ENCODE measurements at places on chromosomes 11 and 22.

GRCh38 chr11:33906484-33907186 lies 14.8 kb upstream of the LMO2 start:
- DNase-seq = no peak

DNA sequence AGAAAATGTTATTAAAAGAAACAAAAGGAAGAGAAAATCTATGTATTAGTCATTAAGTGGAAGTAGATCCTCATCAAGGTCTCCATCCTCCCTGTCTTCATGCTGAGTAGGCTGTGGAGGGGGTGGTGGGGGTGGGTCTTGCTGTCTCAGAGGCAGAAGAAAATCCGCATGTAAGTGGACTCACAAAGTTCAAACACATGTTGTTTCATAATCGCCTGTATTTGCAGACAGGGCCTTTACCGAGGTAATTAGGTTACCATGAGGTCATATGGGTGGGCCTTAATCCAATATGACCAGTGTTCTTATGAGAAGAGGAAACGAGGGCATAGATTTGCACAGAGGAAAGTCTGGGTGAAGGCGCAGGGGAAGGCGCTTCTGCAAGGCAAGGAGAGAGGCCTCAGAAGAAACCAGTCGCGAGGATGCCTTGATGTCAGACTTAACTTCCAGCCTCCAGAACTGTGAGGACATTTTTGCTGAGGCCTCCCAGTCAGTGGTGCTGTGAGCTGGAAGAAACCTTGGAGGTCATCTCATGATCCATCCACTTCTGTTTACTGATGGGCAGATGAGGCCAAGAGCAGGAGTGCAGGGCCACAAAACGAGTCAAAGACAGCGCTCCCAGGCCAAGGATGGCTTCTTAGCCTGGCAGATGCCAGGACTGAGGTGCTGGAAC lies 49.3 kb upstream of the THY1 start:
- DNase-seq = no peak

DNA sequence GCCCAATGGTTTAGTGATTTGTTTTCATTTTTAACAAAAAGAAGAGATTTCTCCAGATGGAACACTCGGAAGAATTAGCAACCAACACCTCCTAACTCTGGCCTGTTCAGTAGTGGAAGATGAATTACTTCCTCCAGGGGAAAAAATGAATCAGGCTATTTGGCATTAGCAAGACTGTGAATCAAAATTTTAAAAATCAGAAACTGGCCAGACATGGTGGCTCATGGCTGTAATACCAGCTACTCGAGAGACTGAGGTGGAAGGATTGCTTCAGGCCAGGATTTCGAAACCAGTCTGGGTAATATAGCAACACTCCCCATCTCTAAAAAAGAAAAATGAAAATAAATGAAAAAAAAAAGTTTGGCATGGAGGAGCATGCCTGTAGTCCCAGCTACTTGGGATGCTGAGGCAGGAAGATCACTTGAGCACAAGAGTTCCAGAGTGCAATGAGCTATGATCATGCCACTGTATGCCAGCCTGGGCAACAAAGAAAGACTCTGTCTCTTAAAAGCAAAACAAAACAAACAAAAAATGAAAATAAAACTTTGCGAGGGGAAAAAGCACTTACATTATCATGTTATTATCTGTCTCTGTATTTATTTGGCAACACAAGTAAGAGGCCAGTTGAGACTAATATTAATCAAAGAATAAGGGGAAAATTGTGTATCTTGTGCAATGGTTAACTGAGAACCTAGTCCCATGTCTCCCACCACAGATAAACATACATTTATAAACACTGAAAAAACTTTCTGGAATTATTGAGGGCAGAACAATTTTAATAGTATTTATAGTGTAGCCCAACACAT lies 796.3 kb upstream of the ANO3 start:
- DNase-seq = peak; percentile 74

GRCh38 chr22:25102722-25103121 lies 96.9 kb upstream of the CRYBB3 start:
- no peak for DNase-seq

- peak; percentile 20 for DNase-seq
Measured at GRCh38 chr11:2664791-2665525, 34.8 kb downstream of the KCNQ1OT1 start.

DNA sequence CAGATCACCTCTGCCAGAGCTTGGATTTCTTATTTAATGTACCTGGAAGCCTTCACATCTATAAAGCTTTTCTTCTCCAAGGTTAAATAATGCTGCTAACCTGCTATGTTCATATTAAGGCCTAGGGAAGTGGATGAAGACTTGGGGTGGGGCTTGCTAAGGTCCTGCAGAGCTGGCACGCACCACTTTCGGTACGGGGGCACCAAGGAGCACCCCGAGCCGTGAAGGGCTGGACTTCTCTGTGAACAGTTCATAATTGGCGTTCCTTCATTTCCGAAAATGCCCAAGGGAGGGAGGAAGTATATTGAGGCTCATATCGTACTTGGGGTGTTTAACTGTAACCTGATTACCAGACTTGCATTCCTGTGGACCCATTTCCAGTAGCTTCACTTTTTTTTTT lies 59.6 kb downstream of the ST14 start:
- DNase-seq = no peak

DNA sequence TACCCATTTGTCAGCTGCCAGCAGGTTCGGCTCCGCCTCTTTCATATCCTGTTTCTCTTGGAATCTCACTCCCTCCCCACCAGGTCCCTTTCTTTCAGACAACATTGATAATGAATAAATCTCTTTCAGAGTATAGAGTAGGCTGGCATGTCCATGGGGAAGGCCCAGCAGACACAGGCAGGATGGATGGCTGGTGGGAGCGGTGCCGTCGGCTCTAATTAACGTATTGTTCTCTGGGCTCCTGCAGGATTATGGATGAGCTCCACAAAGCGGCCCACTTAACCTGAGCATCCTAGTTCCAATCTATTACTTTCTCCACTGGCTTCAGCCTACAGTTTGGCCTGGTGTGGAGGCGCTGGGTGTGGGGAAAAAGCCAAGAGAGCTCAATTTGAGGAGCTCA lies 588.0 kb downstream of the BUD13 start:
- DNase-seq = no peak

GRCh38 chr11:92801685-92802084 lies 167.8 kb upstream of the MTNR1B start:
- no peak for DNase-seq

- peak; percentile 38 for DNase-seq
Measured at GRCh38 chr11:45145379-45146071, 914 bp upstream of the PRDM11 start.

DNA sequence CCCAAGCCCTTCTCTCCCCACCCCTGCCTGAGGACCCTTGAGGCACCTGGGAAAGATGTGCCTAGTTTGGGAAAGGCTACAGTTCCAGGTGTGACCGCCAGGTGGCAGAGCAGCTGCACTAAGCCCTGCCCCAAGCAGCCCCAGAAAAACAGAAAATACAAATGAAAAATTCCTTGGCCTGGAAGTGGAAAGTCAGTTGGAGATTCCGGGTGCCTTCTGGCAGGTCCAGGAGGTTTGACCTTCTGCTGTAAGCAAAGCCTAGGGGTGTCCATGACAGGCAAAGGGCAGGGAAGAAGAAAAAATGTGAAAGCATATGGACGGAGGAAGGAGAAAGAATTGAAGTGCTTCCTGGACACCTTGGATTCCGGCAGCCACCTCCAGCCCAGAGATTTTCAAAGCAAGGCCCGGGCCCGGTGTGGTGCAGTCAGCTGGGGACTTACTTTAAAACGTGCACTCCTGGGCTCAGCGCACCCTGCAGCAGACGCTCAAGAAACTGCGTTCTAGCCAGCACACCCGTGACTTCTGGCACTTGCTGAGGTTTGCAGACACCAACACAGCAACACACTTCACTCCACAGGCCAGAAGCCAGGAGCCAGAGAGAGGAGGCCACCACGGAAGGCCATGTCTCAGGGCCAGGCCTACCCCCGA lies 37.3 kb upstream of the SLC22A12 start:
- peak; percentile 76 for DNase-seq

DNA sequence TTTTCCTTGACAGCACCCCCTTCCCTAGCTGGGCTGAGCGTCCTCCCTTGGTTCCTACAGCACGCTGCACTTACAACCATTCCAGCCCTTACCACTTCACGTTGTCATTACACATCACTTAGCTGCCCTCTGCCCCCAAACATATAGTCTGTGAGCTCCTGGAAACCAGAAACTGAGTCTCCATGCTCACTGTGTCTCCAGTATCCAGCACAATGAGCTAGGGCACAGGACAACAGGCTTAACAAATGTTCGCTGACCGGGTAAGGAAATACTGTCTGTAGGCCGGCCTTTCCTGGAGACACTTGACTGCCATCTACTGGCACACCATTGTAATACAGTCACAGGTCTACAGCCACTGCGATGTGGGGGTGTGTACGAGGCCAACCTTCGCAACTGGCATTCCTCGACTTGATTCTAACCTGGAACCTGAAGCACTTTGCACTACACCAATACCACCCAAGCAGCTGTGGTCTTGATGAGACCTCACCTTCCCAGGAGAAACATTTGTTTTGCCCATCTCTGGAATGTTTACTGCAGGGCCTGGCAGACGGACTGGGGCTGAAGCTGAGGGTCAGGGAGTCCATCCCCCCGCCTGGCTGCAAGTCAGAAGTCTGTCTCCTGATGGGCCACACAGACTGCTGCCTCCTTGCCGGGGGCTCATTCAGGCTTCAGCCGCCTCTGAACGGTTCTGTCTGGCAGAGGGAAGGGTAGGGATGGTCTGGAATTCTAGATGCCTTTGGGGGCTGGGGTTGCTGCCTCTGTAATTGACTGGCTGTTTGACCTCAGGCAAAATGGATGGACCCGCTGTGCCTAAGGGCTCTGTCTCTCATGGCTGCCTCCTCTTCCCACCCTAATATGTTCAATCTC lies 72.0 kb downstream of the SYN3 start:
- peak; percentile 91 for DNase-seq

DNA sequence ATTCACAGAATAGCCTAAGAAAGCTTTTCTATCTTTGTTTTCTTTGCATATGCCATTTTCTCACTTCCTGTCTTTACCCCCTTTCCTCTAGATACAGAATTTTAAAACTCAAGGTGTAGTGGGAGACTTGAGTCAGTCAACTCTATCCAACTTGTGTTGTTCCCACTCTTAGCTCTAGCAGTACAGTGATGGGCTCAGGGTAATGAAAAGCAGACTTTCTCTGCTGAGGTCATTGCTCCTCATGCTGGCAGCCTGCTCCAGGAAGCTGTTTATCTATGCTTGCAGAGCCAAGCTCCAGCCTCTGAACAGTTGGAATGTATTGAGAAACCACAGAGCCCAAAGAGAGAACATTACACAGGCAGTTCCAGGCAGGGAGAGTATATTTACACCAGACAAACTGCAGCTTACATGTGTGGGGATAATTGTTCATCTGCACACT lies 68.1 kb downstream of the CSTPP1 start:
- peak; percentile 97 for DNase-seq

GRCh38 chr11:93196816-93197379 lies 893 bp downstream of the SLC36A4 start:
- DNase-seq = peak; percentile 52

- no peak for DNase-seq
Measured at GRCh38 chr11:27162237-27162636, 121.6 kb downstream of the BBOX1 start.

- DNase-seq = no peak
Measured at GRCh38 chr11:58451585-58451984, 9.5 kb upstream of the OR5B12 start.

GRCh38 chr11:14454861-14455632 lies 44.6 kb downstream of the COPB1 start:
- peak; percentile 75 for DNase-seq

DNA sequence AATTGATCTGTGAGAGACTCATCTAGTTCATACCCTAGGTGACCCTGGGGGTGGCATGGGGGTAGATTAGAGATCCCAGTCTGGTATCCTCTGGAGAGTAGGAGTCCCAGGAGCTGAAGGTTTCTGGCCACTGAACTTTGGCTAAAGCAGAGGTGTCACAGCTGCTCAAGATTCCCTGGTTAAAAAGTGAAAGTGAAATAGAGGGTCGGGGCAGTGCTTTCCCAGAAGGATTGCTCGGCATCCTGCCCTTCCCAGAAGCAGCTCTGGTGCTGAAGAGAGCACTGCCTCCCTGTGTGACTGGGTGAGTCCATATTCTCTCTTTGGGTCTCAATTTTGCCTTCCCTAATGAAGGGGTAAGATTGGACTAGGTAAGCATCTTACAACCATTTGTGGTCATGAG lies 653 bp downstream of the IL18BP start:
- peak; percentile 32 for DNase-seq

DNA sequence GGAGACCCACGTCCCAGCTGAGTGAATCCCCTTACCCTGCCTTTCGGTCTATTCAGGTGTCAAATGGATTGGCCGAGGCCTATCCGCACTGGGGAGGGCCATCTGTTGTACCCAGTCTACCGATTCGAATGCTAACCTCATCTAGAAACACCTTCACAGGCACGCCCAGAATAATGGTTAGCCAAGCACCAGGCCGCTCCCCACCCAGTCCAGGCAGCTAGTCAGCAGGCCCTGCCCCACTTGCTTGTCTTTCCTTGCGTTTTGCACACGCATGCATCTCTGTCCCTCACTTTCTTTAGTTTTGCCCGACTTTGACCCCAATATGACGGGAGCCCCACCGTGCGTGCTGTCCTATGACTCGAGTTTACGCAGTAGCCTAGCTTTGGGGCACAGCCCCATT lies 31.7 kb downstream of the PARVB start:
- DNase-seq = no peak

GRCh38 chr11:8649361-8649760 lies 33.1 kb downstream of the TRIM66 start:
- DNase-seq = peak; percentile 43

DNA sequence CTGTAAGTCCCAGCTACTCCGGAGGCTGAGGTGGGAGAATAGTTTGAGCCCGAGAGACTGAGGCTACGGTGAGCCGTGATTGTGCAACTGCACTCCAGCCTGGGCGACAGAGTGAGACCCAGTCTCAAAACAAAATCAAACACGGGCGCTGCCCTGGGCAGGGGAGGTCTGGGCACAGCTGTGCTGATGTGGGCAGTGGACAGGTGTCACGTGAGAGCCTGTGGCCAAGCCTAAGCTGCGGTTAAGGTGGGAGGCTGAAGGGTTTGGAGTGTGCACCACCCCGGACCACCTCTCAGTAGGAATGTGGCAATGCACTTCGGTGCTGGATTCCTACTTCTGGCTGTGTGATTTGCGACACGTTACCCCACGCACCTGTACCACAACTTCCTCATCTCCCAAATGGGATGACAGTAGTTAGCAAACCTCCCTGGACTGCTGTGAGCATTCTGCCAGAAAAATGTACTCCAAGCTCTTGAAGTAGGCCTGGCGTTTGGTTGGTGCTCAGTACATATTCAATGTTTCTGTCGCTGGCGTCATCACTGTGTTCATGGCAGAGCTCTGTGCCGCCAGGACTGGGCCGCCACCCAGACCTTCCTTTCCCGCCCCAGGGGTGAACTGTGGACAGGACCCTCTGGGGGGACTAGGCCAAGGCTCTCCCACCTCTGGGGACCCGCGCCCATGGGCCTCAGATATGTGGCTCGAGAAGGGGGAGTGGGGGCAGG lies 807 bp upstream of the ZNF74 start:
- no peak for DNase-seq

GRCh38 chr11:65655570-65656332 lies 7.0 kb downstream of the RELA start:
- no peak for DNase-seq

- DNase-seq = peak; percentile 39
Measured at GRCh38 chr11:64268025-64268892, 16.2 kb downstream of the BAD start.

All from adipocyte (in vitro differentiated cells).